ENCODE measurements at places on chromosomes 1 and 21.

GRCh38 chr1:30715216-30715615 lies 8.2 kb downstream of the MATN1 start:
- DNase-seq, result no peak

GRCh38 chr1:226133504-226134123 lies 52.9 kb downstream of the ACBD3 start:
- no peak for DNase-seq

- no peak for DNase-seq
These were observed 84.6 kb upstream of the DPYD start for GRCh38 chr1:98005326-98006010.

GRCh38 chr1:87269921-87270320 lies 58.8 kb upstream of the LMO4 start:
- DNase-seq, result no peak

- no peak for DNase-seq
These were observed 44.3 kb downstream of the INAVA start for GRCh38 chr1:200938955-200939354.

- no peak for DNase-seq
These were observed 195.8 kb downstream of the MATN1 start for GRCh38 chr1:30527511-30528140.

DNA sequence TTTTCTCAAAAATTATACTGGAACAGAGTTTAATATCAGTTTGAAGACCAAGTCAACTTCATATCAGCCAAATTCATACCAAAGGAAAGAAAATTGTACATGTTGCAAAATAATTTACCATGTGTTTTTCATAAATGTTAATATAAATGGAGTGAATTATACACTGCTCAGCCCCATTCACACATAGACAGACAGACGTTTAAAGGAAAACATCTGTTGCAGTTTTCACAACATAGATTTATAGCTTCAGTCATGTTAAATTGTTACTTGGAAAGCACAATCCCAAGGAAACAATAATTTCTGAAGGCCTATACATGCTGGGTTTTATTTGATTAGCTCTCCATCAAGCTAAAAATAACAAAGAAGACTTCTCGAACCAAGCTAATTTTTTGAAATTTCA lies 27.8 kb upstream of the HYI start:
- no peak for DNase-seq

GRCh38 chr1:161200992-161201835 lies 953 bp upstream of the NDUFS2 start:
- DNase-seq, result no peak

DNA sequence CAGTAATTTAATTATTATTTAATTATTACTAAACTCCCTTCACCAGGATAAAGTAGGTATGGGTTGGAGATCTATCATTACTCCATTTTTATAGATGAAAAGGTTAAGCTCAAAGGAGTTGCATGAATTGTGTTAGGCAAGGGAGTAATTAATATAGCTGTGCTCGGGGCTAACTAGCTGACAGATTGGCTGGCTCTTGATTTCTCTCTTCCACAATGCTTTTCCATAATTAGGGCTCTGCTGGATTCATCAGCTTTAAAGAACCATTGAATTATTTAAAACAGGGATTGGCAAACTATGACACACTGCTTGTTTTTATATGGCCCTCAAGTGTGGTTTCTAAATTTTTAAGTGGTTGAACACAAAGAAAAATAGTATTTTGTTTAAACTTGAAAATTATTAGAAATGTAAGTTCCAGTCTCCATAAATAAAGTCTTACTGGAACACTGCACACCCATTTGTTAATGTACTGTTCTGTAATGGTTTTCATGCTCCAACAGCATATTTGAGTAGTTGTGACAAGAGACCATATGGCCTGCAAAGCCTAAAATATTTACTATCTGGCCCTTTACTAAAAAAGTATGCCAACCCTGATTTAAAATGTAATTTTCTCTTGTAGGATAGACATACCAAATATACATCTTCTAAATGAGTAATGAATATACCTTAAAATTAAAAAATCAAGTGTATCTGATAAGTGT lies 76.4 kb downstream of the GDAP2 start:
- no peak for DNase-seq

GRCh38 chr1:25743164-25744139 lies 56.5 kb upstream of the SELENON start:
- DNase-seq, result no peak

DNA sequence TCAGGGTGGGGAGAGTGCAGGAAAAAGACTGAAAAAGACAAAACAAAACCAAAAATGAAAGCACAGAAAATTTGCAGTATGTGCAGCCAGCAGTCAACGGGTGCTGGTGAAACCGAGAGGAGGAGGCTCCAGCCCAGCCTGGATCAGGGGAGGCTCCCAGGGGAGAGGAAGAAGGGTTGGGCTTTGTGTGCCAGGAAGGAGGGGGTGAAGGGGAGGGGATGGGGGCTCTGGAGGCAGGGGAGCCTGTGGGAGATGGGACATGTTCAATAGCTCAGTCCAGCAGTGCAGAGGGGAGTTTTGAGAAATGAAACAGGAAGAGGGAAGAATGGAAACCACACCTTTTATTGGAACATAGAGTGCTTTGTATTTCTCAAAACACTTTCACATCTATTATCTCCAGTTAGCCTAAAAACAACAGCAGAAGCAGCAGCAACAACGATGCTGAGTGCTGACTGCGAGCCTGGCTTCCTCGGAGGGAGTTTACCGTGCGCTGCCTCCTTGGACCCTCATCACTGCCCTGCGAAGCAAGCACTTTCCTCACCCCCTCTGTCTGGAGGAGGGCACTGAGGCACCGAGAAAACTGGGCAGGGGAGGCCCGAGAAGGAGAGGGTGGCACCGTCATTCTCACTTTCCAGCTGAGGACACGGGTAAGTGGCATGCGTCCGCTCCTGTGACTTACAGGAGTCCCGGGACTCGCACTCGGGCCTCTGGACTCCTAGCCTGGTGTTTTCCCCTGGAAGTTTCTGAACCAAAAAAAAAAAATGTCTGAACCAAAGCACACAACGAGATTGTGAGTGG lies 62.9 kb downstream of the MDM4 start:
- no peak for DNase-seq

DNA sequence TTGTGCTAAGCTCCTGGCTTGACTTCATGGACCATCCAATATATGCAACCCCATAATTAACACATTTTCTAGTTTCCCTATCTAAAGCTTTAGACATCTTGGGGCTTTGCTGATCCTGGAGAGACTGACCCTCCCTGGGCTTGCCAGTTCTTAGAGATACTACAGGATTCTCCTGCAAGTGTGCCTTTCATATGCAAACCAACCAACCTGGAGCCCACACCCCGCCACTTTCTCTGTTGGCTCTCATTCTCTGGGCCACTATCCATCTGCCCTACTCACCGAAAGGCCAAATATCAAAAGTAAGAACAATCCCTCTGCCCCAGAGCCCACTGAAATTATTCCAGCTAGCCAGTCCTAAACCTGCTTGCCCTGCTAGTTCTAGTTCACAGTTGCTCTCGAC lies 2.2 kb upstream of the GBP6 start:
- no peak for DNase-seq

GRCh38 chr1:212700892-212701819 lies 1.5 kb upstream of the BATF3 start:
- no peak for DNase-seq

DNA sequence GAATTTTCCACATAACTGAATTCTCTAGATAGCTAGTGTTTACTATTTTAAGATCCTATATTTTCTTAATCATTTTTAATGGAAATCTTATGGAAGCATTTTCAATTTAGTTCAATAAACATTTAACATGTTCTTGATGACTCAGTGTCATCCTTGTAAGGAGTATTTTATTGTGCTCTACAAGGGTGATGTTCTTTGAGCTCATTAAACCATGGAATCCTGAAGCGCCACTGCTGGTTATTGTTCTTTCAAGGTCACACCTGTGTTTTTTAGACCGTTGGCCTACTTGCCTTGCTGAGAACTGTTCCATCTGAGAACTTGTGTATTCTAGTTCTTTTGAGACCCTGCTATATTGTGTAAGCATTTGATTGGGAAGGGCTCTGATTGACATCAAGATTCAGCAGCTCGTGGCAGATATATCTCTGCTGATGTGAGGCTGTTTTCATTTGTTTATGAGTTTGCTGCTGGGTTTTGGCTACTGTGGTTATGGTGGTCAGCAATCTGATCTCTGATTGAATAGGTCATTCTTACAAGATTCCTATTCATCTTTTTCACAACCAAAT lies 132.0 kb downstream of the GIPC2 start:
- no peak for DNase-seq

GRCh38 chr1:12179111-12179519 lies 12.3 kb downstream of the TNFRSF1B start:
- peak; percentile 49 for DNase-seq
